ENCODE measurements at places on chromosomes 7 and 10.

GRCh38 chr10:28077889-28078288, 79.0 kb upstream of the ODAD2 start:
- DNase-seq: no peak

- DNase-seq: no peak
Observed at GRCh38 chr10:44353721-44354120, 31.2 kb downstream of the CXCL12 start.

DNA sequence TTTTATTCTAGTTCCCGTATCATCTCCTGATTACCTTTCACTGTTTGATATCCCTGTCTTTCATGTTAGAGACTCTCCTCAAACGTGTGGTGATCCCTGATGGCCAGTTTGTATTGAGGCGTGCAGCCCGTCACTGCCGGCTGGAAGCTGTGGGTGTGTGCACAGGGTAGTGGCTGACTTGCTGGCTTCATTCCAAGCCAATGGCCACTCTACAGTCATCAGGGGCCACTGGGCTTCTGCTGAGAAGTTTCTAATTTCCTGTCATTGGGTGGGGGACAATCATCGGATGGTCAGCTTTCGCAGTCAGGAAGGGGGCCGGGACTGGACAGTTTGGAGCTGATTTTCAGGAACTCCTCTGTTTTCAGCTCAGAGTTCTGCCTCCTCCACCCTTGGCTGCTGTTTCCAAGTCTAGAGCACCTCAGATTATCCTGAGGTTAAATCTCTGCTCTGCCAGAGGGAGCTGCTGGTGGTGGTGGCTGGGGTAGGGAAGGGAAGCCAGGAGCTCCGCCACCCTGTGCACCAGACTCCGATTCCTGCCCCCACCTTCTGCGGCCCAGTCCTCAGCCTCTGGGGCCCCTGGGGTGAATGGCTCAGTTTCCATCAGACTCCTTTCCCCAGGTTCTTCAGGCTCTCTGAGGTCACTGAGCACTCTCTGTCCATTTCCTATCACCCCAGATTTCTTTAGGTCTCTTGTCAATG, 34.9 kb downstream of the BAIAP2L1 start:
- no peak for DNase-seq

GRCh38 chr7:105808703-105809590, 67.5 kb downstream of the ATXN7L1 start:
- no peak for DNase-seq

DNA sequence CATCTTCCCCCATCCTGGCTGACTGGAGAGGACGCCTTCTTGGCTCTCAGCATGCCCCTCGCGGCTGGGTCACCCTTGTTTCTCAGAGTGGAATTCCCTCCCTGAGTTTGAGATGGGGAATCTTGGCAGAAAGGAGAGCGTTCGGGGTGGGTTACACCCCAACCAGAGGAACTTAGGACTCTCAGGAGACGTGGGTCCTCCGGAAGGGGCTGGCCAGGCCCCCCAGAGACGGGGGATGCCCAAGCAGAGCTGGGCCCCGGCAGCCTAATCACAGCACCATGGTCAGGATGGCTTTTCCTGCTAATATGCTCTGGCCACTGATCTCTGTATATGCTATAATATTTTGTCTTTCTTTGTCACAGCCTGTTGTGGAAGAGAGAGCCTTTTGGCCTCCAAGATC, 214.3 kb downstream of the WDR37 start:
- no peak for DNase-seq

GRCh38 chr10:86105181-86105580, 261.4 kb downstream of the GRID1 start:
- DNase-seq: no peak

- DNase-seq: no peak
Observed at GRCh38 chr7:100967292-100967863, 2.0 kb upstream of the MUC12 start.

DNA sequence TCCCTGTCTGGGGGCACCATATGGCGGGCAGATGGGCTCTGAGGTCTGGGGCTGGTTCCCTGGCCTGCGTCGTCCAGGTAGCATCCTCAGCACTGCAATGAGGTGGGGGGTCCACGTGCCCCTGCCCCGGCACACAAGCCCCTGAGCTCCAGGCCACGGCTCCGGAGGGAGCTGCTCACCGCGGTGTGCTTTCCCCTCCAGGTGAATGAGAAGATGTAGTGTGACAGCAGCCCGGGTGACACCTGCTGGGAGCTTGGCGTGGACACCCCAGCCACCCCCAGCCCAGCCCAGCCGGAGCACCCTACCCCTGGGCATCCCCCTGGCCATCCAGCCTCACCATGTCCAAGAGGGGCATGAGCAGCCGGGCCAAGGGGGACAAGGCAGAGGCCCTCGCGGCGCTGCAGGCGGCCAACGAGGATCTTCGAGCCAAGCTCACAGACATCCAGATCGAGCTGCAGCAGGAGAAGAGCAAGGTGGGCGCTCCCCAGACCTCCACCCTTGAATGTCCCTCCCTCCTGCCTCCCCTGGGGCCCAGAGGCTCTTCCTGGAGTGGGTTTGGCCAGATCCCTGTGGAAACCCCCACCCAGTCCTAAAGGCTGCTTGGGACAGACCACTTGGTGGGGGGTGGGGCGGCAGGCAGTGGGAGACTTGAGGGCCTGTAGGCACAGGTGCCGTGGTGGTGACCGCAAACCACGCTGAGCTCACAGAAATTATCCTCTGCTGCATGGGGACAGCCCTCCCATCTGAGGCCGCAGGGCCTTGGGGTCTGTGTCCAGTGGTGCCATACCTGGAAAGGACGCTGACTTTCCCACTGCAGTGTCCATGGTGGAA, 38.9 kb downstream of the JAKMIP3 start:
- no peak for DNase-seq

DNA sequence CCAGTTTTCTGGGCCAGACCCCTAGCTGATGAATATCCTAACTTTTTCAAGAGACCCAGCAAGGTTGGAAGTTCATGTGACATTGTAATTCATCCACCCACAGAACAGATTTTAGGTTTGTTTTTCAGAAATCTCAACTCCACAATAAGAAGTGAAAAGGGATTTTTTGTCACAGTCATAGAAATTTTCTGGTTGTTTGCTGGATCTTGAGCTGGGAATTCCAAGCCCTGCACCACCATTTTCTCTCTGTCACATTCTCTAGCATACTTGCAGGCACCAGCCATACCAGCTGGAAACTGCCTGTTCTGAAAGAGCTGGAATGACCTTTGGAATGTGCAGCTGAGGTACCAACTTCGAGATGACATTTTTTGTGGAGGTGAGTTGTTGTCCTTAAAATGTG, 8.5 kb downstream of the TAS2R60 start:
- no peak for DNase-seq

- no peak for DNase-seq
Observed at GRCh38 chr10:119441151-119441821, 101.2 kb downstream of the RGS10 start.

GRCh38 chr7:36406156-36406555, 16.5 kb downstream of the ANLN start:
- DNase-seq: no peak

DNA sequence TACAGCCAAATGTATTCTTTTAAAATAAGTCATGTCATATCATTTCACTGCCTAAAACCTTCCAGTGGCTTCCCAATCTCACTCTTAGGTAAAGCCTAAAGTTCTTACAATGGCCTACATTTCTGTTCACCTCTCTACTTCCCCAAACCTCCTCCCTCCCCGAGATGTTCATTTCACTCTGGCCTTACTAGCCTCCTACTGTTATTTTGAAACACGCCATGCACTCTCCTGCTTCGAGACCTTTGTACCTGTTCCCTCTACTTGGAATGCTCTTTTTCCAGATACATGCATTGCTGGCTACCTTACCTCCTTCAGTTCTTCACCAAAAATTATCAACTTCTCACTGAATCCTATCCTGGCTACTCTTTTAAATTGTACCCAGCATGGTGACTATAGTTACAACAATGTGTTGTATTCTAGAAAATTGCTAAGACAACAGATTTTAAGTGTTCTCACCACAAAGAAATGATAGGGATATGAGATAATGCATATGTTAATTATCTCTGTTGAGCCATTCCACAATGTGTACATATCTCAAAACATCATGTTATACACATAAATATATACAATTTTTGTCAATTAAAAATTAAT, 50.6 kb upstream of the STRIP2 start:
- DNase-seq: no peak

DNA sequence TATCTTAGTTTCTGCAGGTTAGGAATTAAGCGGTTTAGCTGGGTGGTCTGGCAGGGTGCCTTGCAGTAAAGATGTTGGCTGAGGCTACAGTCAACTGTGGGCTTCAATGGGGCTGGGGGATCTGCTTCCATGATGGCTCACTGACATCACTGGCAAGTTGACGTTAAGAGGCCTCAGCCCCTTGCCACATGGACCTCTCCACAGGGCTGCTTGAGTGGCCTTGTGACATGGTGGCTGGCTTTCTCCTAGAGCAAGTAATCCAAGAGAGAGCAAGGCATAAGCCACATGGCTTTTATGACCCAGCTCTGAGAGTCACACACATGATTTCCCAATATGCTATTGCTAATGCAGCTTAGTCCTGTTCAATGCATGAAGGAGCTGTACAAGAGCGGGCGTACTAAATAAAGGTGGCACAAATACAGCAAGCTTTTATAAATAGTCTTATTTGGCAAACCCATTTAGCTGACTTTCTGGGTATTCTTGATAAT, 109.1 kb downstream of the SEPTIN7 start:
- DNase-seq: no peak

DNA sequence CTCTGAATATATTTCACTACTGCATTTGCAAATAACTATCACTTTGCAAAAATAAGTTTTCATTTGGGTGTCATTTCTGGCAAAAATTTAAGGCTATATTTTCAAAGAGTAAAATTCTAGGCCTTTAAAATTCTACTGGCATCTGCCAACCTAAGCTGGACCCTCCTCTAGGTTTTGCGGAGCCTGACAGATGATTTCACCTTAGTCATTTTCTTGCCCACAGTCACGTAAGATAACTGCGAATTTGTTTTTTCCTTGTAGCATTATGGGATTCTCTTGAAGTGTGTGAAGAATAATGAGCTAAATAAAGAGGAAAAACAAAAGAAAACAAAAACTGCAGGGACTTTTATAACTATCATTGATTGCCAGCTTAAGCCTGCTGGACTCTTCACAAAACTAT, 7.8 kb downstream of the MEOX2 start:
- DNase-seq: no peak

DNA sequence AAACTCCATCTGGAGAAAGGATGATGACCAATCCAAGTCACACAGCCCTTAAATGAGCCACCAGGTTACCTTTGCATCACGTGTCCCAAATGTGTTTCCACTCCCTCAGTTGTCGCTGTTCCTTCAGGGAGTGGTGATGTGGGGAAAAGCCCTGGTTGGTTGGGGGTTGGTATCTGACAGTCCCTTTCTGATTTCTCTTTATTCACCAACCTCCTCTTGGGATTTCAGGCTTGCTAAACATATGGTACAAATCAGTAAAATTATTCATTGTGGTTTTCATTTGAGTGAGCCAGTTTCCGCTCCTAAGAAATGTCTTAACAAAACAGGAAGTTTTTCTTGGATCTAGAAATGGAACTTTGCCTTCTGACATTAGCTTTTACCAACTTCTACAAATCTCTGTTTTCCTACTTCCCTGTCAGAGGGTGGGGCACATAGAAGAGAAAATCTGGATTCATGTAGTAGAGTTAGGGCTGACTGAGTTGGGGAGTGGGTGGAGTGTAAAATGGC, 40.0 kb upstream of the KMT2E start:
- peak; percentile 95 for DNase-seq

GRCh38 chr10:51255381-51255780, 181.1 kb downstream of the PRKG1 start:
- DNase-seq: no peak

GRCh38 chr7:74443543-74444247, 10.0 kb upstream of the GTF2IRD1 start:
- DNase-seq: no peak

DNA sequence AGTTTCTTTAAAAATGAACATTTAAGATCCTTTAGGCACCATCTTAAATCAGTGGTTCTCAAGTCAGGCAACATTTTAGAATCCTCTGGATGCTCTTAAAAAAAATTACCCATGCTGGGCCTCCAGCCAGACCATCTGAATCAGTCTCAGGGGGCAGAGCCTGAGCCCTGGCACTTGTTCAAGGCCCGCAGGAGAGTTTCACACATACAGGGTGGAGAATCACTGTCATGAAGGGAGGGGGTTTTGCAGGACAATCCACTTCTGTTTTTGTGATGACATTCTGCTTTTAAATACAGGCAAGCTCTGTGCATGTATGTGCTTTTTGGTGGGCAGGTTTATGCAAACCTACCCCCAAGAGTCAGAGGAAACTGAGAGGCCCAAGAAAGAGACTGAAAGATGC, 268.6 kb downstream of the SEC23IP start:
- no peak for DNase-seq

- DNase-seq: no peak
Observed at GRCh38 chr7:87413029-87413428, 62.5 kb downstream of the ABCB4 start.

DNA sequence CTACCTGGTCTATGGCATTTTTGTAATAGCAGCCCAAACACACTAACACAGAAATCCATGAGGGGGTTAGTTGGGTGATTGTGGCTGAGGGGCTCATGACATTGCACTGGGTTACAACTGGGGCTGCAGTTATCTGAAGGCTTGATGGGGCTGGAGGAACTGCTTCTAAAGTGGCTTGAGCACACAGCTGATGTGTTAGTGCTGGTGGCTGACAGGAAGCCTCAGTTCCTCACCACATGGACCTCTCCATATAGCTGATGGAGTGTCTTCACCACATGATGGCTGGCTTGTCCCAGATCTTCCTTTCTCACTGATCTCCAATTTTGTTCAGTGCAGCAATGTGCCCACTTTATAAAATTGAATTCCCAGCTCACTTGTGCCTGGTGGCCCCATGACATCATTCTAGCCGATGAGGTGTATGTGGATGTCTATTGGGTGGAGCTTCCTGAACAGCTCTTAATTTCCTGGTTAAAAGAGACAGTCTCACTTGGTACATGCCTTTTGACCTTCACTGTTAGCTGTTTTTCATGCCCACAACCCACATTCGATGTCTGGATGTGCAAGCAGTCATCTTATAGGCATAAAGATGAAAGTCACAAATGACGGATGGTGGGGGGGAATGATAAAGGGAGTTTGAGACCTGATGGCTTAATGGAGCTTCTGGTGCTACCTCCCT, 166.9 kb upstream of the BMPER start:
- DNase-seq: no peak

- no peak for DNase-seq
Observed at GRCh38 chr10:1186683-1186990, 130.5 kb downstream of the WDR37 start.

DNA sequence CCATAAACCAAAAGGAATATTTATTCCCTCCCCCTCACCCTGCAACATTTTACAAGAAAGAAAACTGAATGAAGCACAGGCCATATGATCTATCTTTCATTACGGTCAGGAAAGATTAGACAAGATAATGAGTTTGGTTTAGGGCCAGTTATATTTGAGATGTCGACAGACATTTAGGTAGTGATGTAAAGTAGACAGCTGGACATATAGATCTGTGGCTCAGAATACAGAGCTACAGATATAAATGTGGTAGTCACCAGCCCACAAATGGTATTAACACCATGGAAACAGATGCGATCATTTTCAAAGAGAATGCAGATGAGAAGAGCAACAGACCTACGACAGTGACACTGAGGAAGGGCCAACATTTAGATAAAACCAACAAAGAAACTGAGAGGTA, 142.5 kb downstream of the SRPK2 start:
- DNase-seq: no peak

Data from SK-N-MC (cell line).